NCI-H774 (cell line): ENCODE measurements at places on chromosomes 1 and 21.
A peak's percentile ranks its signal among the peaks of the same experiment; 100 is the strongest.

DNA sequence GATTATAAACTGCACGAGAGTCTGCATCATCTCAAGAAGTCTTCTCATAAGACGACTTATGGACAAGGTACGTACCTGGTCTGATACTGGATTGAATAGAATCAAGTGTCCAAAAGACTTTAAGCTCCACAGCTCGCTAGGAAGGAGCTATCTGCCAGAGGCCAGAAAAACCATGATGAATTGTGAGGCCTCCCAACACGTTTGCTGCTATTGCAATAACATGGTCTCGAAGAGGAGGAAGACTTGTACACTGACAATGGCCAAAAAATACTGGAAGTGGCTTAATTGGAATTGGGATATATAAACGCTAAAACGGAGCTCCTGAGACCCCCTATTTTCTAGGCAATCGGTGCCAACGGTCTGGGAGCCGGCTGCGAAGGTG is 534 bp downstream of the DNAJC28 start:
- no peak for DNase-seq

DNA sequence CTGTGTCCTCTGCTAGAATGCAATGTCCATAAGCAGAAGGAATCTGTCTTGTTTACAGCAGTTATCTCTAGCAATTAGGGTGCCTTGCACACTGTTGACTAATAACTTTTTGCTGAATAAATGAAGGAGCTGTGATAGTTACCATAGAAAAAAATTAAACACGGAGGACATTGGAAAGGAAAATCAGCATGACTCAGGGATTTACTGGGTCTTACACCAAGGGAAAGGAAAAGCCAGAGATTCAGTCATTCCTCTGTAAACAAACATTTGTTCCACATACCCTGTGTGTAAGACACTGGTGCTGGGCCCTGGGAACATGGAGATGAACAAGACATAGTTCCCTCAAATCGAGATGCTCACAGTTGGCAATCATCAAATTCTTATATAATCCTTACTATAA is 183.3 kb downstream of the PTGER3 start:
- no peak for DNase-seq

GRCh38 chr1:189374816-189375215 is 1102.8 kb downstream of the BRINP3 start:
- no peak for DNase-seq

DNA sequence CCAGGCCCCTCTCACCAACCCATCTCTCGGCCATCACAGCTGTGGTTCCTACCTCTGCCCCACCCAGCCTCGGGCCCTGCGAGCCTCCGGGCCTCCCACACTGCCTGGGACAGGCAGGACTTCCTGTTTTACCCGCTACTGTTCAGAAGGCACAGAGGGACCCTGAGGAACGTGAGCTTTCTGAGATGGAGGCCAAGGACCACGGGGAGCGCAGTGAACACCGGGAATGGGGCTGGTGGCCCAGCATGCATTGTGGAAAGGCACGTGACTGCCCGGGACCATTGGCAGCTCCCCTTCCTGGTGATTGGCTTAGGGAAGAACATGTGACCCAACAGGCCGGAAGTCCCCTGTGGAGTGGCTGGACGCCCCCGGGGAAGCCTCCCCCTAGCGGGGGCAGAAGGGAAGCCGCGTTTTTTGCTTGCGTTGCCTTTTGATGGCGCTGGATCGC is 7.0 kb downstream of the S100B start:
- DNase-seq, result no peak

DNA sequence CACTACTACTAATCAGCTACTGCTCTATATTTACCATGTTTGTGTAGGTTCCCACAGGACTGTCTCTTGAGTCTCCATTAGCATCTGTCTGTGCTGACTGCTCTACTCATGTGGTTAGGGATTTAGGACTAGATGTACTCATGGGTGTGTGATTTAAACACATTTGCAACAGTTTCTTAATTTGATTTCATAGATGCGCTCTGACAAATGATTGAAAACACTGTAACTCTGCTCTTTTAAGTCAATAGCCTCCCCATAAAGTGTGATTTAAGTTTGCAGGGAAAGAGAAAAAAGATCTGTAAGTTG is 809.3 kb downstream of the NCAM2 start:
- peak; percentile 13 for DNase-seq

DNA sequence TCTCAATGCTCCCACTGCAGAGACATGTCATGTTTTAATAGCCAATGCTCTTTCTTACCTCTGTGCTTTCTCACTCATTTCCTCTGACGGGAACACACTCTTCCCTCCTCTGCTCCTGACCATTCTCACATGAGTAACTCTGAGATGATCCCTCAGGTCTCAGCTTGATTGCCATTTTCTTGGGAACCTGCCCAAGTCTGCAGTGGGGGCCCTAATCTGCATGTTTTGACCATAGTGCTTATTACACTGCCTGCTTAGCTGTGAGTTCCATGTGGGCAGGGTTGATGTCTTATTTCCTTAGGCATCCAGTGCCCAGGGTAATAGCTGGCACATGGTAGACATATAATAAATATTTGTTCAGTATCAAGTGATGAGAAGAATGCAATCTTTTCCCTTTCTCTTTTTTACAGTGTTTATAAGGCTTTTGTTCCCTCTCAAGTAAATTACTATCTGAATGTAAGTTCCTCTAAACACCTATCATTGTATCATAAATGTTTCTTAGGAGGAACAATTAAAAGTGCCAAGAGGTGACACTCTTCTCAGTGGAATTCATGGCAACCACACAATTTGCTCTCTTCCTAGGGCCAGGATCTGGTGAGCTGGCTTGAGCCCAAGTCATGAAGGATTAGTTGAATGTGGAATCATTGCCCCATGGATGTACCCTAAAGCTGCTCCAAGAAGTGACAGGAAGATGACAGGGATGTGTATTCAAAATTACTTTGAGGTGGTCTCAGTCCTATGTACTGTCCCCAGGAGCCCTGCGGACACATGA is 485.4 kb upstream of the USP24 start:
- DNase-seq, result no peak

GRCh38 chr1:248823517-248824001 is 2.2 kb downstream of the SH3BP5L start:
- DNase-seq, result no peak

GRCh38 chr1:42613803-42614131 is 44.5 kb upstream of the PPIH start:
- no peak for DNase-seq

- DNase-seq, result no peak
Observed at GRCh38 chr1:169363046-169363730, 4.4 kb downstream of the NME7 start.

- no peak for DNase-seq
Observed at GRCh38 chr1:72482736-72483413, 200.5 kb upstream of the NEGR1 start.

GRCh38 chr1:3367376-3367775 is 87.1 kb upstream of the ARHGEF16 start:
- no peak for DNase-seq

GRCh38 chr1:193320270-193320669 is 133.9 kb upstream of the B3GALT2 start:
- no peak for DNase-seq

DNA sequence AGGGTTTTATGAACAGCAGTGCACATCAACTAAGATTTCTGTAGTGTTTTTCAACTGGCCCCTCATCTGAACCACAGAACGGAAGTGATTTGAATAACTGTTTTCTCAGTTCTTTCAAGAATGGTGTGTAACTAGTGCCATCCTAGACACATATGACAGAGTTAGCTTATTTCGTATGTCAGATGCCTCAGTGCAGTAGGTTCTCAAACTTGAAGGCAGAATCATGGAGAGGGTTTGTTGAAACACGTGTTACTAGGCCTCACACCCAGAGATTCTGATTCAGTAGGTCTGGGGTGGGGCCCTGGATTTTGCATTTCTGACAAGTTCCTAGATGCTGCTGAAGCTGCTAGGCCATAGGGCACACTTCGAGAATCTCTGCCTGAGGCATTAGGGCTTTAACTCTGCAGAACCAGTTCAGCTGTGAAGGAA is 49.0 kb downstream of the SCCPDH start:
- no peak for DNase-seq

GRCh38 chr1:36134031-36134430 is 9.0 kb upstream of the COL8A2 start:
- no peak for DNase-seq

DNA sequence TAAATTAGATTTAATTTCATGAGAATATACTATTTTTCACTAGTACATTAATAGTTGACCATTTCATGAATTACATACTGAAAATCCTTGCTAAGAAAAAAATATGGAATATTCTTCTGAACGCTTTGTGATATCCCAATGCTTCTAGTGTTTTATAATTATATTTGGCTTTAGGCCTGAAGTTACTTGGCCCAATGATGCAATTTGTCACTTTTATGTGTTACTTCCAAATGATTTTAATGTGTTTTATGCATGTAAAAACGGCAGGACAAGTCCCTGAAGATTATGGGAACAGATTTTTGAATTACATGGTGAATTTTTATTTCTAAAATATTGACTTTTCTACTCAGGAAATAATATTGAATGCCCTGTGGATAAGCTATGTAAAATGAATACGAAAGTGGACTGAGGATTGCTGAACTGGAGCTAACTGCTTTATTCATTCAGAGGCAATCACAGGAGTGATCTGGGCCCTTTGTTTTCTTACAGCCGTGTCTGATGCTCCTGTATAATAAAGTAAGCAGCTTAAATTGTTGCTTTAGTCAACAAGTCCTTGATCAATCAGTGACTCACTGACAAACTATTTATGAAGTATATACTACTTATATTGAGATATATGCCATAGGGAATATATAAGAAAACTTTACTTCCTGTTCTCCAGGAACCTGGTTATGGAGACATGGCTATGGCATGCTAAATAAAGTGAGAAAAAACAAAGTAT is 543.0 kb upstream of the RGS18 start:
- DNase-seq, result no peak

- DNase-seq, result no peak
Observed at GRCh38 chr1:156502894-156503697, 2.5 kb upstream of the MEF2D start.

GRCh38 chr1:178341261-178341956 is 155.4 kb downstream of the CLEC20A start:
- no peak for DNase-seq

- DNase-seq, result no peak
Observed at GRCh38 chr21:28509031-28509430, 483.6 kb downstream of the LTN1 start.

- DNase-seq, result peak; percentile 47
Observed at GRCh38 chr1:246012341-246012740, 494.7 kb downstream of the SMYD3 start.

DNA sequence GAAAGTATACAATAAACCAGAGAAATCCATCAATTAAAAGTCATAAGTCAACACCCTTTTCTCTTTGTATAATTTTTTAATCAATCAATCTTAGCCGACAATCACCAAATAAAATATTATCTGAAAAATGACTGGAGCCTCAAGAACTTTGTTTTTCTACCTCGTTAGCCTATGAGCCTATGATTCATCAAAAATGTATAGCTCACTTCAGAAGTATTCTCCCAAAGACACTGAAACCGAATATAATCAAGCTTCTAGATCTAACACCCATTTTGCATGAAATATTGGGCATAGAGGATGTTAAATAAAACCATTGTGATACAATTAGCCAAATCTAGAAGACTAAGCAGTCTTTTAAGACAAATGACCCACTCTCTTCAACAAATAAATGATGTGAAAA is 17.8 kb upstream of the RSBN1 start:
- DNase-seq, result no peak

- DNase-seq, result peak; percentile 95
Observed at GRCh38 chr21:37009740-37010341, 3.3 kb downstream of the RIPPLY3 start.

DNA sequence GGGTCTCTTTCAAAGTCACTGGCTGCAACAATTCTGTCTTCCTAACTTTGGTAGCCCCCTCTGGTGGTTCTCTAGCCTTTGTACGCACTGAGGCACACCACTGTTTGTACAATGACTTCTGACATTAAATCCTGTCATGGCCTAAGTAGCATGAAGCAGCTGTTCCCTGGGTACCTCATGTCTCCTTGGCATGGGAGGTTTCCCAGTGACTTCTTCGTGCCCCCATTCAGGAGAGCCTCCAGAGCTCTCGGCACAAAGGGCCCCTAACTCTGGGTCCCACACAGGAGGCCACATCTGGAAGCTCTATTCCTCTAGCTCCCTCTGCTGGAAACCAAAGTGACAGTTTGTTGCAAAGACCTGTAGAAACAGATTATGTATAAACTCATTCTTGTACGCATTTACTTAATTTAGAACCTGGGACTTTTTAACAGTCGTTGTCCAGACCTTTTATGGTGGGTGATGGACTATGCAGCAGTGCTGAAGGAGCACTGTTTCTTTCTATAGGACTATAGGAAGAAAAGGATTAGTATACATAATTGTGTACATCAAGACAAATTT is 13.4 kb downstream of the SWT1 start:
- peak; percentile 28 for DNase-seq

DNA sequence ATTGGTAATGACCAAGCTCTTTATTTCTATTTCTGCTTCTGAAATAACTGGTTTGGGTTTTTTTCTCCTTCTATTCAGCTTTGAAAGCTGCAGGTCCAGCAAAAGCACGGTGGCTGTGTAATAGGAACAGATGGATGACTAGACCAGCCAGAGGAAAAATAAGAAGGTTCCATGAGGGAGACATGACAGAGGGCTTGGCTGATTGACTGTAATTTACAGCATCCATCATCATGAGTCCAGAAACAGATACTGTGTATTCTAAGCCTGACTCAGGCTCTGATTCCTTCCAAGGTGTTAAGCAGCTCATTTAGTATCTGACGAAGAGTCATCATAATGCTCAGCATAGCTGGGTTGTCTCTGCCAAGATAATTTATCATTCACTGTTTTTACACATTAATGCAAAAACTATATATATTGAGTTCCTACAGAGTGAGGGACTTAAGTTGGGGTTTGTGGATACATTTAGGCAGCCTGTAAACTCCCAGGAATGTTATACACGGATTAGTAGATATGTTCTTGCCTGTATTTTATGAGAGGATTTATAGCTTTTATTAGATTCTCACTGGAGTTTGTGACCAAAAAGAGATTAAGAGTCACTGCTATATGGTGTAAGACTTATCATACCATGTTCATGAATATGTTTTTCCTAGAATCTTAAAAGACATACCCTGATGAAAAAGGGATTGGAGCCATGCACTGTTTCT is 72.6 kb downstream of the SGIP1 start:
- DNase-seq, result no peak

DNA sequence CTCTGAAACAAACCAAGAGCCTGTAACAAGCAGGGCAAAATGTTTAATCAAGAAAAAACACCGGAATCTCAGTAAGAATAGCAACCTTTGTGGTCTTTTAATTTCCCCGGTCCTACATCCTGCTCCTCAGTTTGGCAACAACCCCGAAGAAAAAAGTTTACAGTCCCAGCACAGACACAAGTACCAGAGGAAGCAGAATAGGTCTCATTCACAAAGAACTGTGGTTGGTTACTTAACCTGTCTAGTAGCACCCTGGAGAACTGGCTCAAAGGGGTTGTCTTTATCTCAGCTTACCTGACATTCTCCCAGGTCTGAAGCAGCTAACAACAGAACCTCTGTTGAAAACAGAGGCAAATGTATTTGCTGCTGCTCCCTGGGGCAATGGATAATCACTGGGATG is 399.3 kb downstream of the AJAP1 start:
- DNase-seq, result no peak

DNA sequence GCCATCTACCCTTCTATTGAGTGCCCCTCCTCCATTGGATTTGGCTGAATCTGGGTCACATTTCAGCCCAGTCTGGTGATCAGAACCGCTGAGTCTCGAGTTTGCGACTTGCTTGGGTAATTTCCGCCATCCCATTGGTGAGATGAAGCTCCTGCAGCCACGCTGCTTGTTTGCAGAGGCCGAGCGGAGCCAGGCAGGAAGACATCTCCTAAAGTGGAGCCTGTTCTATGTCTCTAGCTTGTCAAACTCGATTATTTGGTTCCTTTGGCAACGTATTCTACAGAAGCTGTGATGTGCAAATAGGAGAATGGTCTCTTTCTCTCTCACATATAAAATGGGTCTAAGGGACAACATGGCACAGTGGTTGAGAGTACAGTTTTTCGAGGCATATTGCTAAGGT is 206.8 kb upstream of the PLXNA2 start:
- no peak for DNase-seq
